ENCODE measurements at places on chromosomes 1 and 21.

DNA sequence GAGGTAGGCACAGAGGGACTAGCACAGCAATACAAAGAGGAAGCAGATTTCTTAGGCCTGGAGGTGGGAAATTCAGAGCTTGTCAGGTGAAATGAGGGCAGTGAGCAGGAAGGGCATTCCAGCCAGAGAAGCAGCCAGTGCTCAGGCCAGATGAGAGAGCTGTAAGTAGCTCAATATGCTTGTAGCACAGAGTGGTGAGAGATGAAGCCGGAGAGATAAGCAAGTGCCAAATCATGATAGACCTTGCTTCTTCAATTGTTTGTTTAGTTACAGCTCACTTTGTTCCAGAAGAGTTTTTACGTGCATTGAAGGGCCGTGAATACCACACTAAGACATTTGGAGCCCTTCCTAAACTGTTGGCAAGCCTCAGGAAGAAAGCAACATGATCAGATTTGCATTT is 42.0 kb upstream of the ADAMTS1 start:
- peak; percentile 54 for DNase-seq

- DNase-seq = no peak
These were observed 290.9 kb downstream of the LRRIQ3 start for GRCh38 chr1:73907051-73907450.

GRCh38 chr21:33334824-33335223 is 10.1 kb downstream of the IFNAR1 start:
- DNase-seq = no peak

GRCh38 chr1:40606978-40607377 is 58.5 kb downstream of the RIMS3 start:
- DNase-seq = no peak

- no peak for DNase-seq
These were observed 768.9 kb upstream of the ADGRL4 start for GRCh38 chr1:79775402-79775801.

GRCh38 chr21:33857846-33858666 is 57.5 kb downstream of the ATP5PO start:
- DNase-seq = no peak

DNA sequence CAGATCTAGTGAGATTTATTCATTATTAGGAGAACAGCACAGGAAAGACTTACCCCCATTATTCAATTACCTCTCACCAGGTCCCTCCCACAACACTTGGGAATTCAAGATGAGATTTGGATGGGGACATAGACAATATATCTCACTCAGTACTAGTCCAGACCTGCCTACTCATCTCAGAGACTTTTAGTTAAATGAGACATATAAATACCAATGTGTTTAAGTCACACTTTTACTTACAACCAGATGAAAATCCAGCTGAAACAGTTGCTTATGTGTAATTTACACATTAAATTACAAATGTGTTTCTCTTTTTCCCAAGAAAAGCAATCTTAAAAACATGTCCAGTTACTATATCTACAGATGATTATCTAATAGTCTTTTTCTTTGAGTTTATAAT is 1145.6 kb downstream of the KCNT2 start:
- peak; percentile 0 for DNase-seq

GRCh38 chr1:245475126-245475525 is 320.3 kb downstream of the KIF26B start:
- DNase-seq = peak; percentile 65

DNA sequence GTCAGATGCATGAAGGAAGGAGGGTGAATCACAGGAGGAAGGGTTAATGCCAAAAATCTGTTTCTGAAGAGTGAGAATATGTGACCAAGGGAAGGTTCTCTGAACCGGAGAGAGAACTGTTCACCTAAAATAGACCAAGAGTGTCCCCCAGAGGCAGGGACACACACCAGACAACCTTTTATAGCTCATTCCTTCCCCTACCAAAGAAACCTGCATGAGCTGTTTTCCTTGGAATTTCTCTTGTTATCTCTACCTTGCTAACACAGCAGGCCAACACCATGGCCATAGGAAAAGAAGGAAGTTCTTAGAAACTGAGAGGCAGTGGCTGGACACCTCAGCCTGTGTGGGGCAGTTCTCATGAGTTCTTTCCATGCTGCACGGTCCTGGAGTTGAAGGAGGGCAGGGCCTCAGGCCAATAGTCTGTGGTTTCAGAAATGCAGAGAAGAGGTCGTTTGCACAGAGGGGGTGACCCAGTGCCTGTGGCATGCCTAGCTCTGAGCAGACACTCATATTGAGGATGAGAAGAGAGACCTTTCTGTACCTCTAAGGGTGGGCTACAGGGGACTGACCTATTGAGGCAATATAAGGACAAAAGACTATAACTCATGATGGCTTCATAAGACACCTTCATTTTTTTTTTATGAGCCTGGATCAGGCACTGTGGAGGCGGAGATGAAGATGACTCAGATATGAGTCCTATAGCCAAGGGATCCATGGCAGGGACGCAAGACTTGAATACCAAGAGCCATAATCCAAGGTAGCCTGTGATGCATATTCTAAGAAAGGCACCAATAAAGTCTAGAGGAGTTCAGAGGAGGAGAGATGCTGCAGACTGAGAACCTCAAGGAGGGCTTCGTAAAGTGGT is 39.4 kb downstream of the IGFN1 start:
- peak; percentile 19 for DNase-seq

- peak; percentile 71 for DNase-seq
These were observed 96.5 kb downstream of the USP25 start for GRCh38 chr21:15826147-15826780.

- no peak for DNase-seq
These were observed 2.0 kb downstream of the SYDE2 start for GRCh38 chr1:85198864-85199263.

GRCh38 chr1:37792943-37793686 is 532 bp upstream of the MANEAL start:
- no peak for DNase-seq

DNA sequence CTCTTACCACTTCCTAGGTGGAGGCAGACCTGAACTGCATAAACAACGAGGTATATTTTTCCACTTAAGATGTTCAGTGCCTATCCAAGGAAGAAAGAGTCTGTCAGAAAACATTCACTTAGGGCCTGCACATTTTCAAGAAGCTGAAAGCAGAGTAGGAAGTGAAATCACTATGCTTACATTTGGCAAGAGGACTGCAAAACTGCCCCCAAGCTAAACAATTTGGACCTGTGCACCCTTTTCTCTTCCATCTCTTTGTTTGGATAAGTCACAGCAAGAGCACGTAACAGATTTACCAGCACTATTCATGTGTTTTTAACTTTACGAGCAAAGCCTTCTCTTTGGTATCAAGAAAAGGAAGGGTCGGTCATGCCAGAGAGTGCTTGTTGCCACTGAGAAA is 13.2 kb upstream of the BEND5 start:
- no peak for DNase-seq

- peak; percentile 86 for DNase-seq
These were observed 857.4 kb downstream of the USP25 start for GRCh38 chr21:16587141-16587581.

DNA sequence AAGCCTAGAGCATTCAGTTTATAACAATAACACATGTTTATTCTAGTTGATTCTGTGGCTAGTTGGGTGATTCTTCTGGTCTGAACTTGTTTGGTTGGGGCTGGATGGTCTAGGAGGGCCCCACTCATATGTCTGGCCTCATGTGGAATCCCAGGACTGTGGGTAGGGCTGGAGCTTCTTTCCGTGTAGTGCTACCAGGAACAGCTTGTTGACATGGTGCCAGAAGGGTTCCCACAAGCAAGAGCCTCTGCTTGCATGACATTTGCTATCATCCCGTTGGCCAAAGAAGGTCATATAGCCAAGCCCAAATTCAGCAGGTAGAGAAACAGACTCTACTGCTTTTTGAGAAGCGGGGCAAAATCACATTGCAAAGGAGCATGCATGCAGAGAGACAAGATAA is 67.6 kb upstream of the PPP2R5A start:
- DNase-seq = no peak

GRCh38 chr1:164611754-164612642 is 53.0 kb downstream of the PBX1 start:
- peak; percentile 78 for DNase-seq

- DNase-seq = no peak
These were observed 61.6 kb downstream of the ADAMTS1 start for GRCh38 chr21:26783466-26784195.

DNA sequence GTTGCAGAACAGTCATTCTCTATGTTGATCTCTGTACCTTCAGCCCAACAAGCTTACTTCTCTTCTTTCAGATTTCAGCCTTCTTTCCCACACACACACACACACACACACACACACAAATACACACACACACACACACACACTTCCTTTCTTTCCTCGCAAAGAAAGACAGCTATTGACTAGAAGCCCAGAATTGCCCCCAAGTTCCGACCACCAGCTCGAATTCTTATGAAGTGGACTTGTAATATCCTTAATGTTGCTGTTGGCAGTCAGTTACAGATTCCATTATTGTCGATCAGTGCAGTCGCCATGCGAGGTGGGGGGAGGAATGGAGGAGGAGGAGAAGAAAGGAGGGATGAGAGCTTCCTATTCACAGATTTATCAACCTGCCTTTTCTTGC is 125.5 kb downstream of the CLEC20A start:
- peak; percentile 13 for DNase-seq

DNA sequence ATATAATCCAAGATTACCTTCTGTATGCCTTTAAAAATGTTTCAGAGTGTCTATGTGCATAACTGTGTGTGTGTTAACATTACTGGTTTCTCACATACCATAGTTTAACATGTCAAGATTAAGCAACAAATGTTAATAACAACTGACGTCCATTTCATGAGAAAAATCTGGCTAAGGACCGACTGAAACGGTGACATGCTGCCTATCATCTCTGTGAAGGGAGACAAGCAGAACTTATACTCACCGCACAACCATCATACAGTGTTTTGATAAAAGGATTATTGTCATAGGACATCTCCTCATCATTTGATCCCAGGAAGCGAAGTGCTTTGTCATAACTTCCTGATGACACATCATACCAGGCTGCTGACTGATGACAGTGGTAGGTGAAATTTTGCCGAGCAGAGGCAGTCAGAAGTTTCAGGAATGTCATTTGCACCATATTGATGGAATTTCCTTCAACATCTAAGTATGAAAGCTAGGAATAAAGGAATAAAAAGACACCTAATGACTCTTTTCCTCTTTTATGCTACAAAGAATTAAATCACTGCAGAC is 228.8 kb downstream of the COL11A1 start:
- peak; percentile 75 for DNase-seq

- no peak for DNase-seq
These were observed 1208.5 kb upstream of the ADGRL4 start for GRCh38 chr1:80214888-80215540.

- peak; percentile 62 for DNase-seq
These were observed 25.6 kb upstream of the GUCA2A start for GRCh38 chr1:42189931-42190853.

DNA sequence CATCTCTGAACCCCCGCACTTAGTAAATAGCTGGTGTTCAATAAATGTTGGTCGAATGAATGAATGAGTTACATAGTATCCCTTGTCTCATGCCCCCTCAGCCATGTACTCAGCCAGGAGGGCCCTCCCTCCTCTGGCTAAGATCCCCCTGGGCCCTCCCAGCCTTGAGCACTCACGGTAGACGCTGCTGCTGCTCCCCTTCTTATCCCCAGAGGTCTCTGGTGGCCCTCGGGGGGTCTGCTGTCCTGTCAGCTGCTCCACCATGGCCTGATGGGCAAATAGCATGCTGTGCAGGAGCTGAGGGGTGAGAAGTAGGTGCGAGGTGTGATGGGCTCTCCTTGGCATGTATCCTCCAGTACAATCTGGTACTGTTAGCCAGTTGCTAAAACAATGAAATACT is 1.9 kb downstream of the ETV3L start:
- DNase-seq = no peak

DNA sequence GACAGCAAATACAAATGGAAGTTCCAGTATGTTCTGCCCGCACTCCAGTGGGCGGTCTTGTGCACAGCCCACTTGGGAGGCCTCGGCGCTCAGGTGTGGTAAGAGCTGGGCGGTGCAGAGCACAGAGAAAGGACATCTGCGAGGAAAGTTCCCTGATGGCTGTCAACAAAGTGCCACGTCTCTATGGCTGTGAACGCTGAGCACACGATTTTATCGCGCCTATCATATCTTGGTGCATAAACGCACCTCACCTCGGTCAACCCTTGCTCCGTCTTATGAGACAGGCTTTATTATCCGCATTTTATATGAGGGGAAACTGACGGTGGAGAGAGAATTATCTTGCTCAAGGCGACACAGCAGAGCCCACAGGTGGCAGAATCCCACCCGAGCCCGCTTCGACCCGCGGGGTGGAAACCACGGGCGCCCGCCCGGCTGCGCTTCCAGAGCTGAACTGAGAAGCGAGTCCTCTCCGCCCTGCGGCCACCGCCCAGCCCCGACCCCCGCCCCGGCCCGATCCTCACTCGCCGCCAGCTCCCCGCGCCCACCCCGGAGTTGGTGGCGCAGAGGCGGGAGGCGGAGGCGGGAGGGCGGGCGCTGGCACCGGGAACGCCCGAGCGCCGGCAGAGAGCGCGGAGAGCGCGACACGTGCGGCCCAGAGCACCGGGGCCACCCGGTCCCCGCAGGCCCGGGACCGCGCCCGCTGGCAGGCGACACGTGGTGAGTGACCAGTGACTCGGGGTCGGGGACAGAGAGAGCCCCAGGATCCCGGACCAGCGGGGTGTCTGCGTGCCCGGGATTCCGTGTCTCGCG is at the start of gene IL12RB2:
IL12RB2 (plus strand) TSS at position 623 of the 810 bp plus-strand sequence. CDS start 12,496 bp downstream, outside the sequence.
- DNase-seq = no peak

- no peak for DNase-seq
These were observed 476.6 kb downstream of the SETD4 start for GRCh38 chr21:35583566-35584216.

DNA sequence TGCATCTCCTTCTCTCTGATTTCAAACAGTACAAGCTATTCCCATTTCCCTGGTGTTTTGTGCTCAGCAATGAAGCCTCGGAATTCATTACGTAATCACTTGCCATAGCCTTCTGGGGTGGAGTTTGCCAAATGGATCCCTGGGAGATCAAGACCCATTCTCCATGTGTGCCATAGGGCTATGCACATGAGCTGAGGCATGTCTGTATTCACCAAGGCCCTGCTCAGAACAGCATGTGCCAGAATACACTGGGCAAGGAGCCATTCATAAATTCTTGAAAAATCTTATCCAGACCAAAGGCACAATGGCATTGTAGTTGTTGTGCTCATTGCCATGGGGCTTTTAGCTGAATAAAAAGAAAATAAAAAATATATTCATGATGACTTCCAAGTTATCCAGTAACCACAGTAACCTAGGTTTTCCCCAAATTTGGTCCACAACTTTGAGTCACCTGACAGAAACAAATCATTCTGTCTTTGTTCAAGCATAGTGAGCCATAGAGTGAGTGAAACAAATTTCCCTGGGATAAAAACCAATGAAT is 53.0 kb downstream of the CRB1 start:
- DNase-seq = peak; percentile 47

GRCh38 chr1:8629241-8630091 is 188.0 kb downstream of the RERE start:
- peak; percentile 82 for DNase-seq

Measured in amniotic epithelial cell (primary cell).